Activated naive CD4-positive, alpha-beta T cell treated with anti-CD3 and anti-CD28 coated beads, Interleukin-2, amount 10 ng/mL, durations not matched to agents 7 days and 5 days (primary cell): ENCODE measurements at places on chromosomes 5 and 9.

- no peak for DNase-seq
These were observed 265.7 kb downstream of the AOPEP start for GRCh38 chr9:94991961-94992907.

DNA sequence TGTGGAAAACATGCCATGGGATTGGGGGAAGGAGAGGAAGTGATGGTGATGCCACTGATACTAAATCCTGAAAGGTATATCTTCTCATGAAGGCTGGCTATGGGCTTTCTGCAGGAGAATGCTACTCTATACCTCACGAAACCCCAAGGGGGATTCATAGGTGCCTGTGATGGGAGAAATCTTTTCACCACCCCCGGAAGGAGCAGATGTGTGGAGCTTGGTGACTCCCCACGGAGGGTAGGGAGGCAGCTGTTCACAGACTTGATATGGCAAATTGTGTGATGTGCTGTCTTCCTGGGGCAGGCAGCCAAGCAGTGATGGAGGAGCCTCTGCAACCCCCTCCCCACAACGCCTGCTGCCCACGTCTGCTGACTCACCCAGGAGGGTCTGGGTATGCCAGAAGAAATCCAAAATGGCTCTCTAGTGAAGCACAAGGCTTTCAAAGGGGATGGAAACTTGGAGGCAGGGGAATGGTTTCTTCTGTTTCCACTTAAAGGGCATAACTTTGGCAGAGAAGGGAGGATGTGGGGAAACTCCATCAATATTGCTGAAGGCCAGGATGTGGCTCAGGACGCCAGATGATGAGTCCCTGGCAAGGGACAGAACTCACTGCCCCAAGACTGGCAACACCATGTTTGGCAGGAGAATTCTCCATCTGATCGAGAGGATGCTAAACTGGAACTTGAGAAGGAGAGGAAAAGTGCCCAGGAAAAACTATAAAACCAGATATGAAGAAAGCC, 188.3 kb downstream of the GABBR2 start:
- DNase-seq: no peak

DNA sequence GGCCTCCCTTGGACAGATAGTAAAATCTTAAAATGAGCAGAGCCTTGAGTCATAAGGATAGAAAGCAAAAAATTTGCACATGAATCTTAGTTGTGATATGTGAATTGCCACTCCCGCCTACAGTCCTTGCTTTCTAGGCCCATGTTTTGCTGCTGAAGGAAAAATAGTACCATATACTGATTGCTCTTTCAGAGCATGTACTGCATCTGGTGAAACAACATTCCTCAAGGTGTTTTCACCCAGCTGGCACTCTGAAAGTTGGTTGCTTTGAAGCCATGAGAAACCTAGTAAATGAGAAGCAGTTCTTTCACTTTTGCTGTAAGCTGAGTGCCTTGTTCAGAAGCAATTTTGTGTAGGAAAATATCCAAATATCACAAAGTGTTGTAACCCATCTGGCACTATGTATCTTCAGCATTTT, 10.3 kb downstream of the CDC37L1 start:
- DNase-seq: no peak

GRCh38 chr5:88833371-88834130, 49.4 kb downstream of the MEF2C start:
- DNase-seq: peak; percentile 29

DNA sequence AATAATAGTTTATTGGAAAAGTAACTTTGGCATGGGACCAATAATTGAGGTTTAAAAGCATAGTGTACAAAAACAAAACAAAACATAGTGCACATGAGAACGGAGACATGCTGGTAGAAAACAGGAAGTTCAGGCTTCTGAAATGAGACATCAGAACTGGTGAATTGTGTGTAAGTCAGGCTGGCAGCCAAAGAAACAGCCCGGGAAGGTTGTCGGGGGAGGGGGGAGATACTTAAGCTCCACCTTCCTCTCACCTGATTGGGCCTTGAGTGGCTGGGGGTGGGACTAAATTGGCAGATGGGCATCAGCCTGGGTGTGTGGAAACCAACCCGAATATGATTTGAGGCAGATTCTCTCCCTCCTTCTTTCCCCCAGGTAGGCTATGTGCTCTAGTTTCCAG, 256.3 kb downstream of the SMARCA2 start:
- no peak for DNase-seq

- no peak for DNase-seq
These were observed 3.8 kb downstream of the MIGA2 start for GRCh38 chr9:129040113-129040643.
